ENCODE measurements at places on chromosomes 2 and 18. TPM values are rescaled to one million over a fixed set of nuclear protein-coding genes. Genes with fewer than 3 reads are reported as not detected.
A peak's percentile ranks its signal among the peaks of the same experiment; 100 is the strongest.

DNA sequence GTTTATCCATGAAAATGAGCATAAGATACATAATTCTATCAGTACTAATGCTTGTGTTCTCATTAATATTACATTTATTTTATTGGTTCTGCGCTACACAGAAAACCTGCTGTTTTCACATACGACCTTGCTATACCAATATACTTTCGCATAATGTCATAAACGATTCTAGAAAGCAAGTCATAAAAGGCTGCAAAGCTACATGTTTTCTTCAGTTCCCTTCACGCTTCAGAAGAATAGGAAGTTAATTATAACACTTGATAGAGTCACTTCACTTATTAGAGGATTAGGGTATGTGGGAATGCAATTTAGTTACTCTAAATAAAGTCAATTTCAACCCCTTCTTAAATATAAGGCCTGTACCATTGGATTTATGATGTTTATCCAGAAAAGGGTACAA lies 29.0 kb downstream of the PSME4 start:
- H3K4me1 ChIP-seq, result peaks cover 4% of the 10 kb centered on the region
- no peak for DNase-seq
- no peak overlapping the region for H3K4me3 ChIP-seq
- H3K36me3 ChIP-seq, result no peaks in the 10 kb centered on the region
- no peaks in the 10 kb centered on the region for H3K27me3 ChIP-seq
- H3K27ac ChIP-seq, result no peak overlapping the region

- H3K27me3 ChIP-seq, result no peaks in the 10 kb centered on the region
- no peaks in the 10 kb centered on the region for H3K36me3 ChIP-seq
- no peak overlapping the region for H3K4me3 ChIP-seq
- no peak overlapping the region for H3K27ac ChIP-seq
- no peaks in the 10 kb centered on the region for H3K4me1 ChIP-seq
- peak; percentile 28 for DNase-seq
Observed at GRCh38 chr2:109164739-109165221, 35.8 kb downstream of the SH3RF3 start.

DNA sequence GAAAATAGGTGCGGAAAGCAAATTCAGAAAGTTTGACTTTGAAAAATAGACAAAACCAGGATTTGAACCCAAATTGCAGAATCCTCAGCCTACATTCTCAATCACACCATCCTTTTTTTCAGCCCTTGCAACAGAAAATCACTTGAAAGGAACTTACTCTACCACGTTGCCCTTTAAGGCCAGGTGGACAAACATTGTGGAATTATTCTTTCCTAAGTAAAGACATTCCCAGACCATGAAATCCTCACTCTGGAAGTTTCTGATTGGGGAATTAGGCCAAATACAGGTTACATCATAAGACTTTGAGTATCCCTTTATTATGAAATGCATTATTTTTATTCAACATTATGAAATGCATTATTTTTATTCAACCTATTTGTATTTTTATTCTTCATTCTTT lies 259.4 kb downstream of the RAD51AP2 start:
- H3K4me1 ChIP-seq, result no peaks in the 10 kb centered on the region
- H3K27ac ChIP-seq, result no peak overlapping the region
- no peak for DNase-seq

DNA sequence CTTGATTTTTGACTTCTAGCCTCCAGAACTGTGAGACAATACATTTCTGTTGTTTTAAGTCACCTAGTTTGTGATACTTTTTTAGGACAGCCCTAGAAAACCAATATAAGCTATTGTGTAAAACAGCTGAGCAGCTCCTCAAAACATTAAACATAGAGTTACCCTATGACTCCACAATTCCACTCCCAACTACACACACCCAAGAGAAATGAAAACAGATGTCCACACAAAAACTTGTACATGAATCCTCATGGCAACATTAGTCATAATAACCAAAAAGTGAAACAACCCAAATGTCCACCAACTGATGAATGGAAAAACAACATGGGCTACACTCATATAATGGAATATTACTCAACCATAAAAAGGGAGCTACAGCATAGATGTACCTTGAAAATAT lies 32.6 kb downstream of the TNS1 start:
- H3K4me1 ChIP-seq, result peaks cover 16% of the 10 kb centered on the region
- H3K36me3 ChIP-seq, result no peaks in the 10 kb centered on the region
- no peaks in the 10 kb centered on the region for H3K27me3 ChIP-seq
- no peak overlapping the region for H3K4me3 ChIP-seq

GRCh38 chr18:62081248-62081647 lies 105.6 kb downstream of the PIGN start:
- no peak for DNase-seq
- no peak overlapping the region for H3K4me3 ChIP-seq
- H3K27me3 ChIP-seq, result no peaks in the 10 kb centered on the region
- H3K36me3 ChIP-seq, result peaks cover 10% of the 10 kb centered on the region
- H3K4me1 ChIP-seq, result no peaks in the 10 kb centered on the region

GRCh38 chr2:126645211-126645618 lies 10.7 kb upstream of the GYPC start:
- H3K4me3 ChIP-seq, result no peak overlapping the region
- no peak overlapping the region for H3K27ac ChIP-seq
- H3K27me3 ChIP-seq, result no peaks in the 10 kb centered on the region
- H3K36me3 ChIP-seq, result no peaks in the 10 kb centered on the region
- DNase-seq, result no peak

- no peaks in the 10 kb centered on the region for H3K4me1 ChIP-seq
- H3K27ac ChIP-seq, result no peak overlapping the region
Observed at GRCh38 chr2:122480501-122481243, 725.2 kb downstream of the TSN start.

- no peak overlapping the region for H3K27ac ChIP-seq
- no peak for DNase-seq
- peaks cover 3% of the 10 kb centered on the region for H3K4me1 ChIP-seq
- no peak overlapping the region for H3K4me3 ChIP-seq
- H3K36me3 ChIP-seq, result no peaks in the 10 kb centered on the region
Observed at GRCh38 chr2:176171351-176172006, 14.4 kb downstream of the HOXD3 start.

GRCh38 chr2:33365264-33365970 lies 111.0 kb upstream of the RASGRP3 start:
- H3K27ac ChIP-seq, result no peak overlapping the region
- H3K27me3 ChIP-seq, result no peaks in the 10 kb centered on the region
- H3K36me3 ChIP-seq, result no peaks in the 10 kb centered on the region
- H3K4me3 ChIP-seq, result no peak overlapping the region
- no peak for DNase-seq

- no peak overlapping the region for H3K27ac ChIP-seq
- H3K4me3 ChIP-seq, result peak overlapping the region; percentile 58
- H3K36me3 ChIP-seq, result no peaks in the 10 kb centered on the region
Observed at GRCh38 chr2:95346231-95346737, 49.1 kb downstream of the KCNIP3 start.

DNA sequence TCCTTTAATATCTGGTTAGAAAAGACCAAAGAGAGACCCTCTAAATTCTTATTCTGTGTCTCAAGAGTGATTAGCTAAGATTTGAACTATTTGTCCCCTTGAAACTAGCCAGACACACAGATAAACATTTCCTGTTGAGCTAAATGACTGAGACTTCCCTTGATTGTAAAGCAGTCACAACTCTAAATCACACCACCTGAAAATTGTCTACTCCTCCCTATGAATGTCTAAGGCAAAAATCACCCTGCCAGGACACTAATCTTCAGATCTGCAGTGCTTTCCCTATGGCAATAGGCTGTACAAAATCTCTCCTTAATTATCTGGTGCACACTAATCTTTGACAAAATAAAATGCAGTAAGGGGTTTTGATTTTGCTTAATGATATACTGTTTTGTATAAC lies 200.5 kb upstream of the GULP1 start:
- H3K36me3 ChIP-seq, result no peaks in the 10 kb centered on the region
- no peak overlapping the region for H3K27ac ChIP-seq
- H3K4me1 ChIP-seq, result no peaks in the 10 kb centered on the region
- no peak for DNase-seq

GRCh38 chr2:45816272-45816671 lies 164.8 kb downstream of the PRKCE start:
- H3K36me3 ChIP-seq, result no peaks in the 10 kb centered on the region
- DNase-seq, result peak; percentile 14
- no peaks in the 10 kb centered on the region for H3K27me3 ChIP-seq

DNA sequence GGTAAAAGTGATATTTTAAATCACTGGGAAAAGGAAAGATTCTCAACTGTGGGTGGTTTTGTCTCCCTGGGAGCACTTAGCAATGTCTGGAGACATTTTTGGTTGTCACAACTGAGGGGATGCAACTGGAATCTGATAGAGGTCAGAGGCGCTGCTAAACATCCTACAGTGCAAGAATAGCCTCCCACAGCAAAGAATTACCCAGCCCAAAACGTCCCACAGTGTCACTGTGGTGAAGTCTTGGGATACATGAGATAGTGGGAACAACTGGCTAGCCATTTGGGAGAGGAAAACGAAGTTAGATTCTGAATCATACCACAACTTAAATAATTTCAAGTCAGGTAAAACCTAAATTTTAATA lies 36.4 kb upstream of the NT5DC4 start:
- no peaks in the 10 kb centered on the region for H3K4me1 ChIP-seq
- DNase-seq, result no peak
- H3K4me3 ChIP-seq, result no peak overlapping the region

- no peak overlapping the region for H3K27ac ChIP-seq
- H3K4me1 ChIP-seq, result no peaks in the 10 kb centered on the region
- DNase-seq, result no peak
- H3K4me3 ChIP-seq, result no peak overlapping the region
- no peaks in the 10 kb centered on the region for H3K27me3 ChIP-seq
Observed at GRCh38 chr2:152766928-152767327, 48.5 kb downstream of the ARL6IP6 start.

DNA sequence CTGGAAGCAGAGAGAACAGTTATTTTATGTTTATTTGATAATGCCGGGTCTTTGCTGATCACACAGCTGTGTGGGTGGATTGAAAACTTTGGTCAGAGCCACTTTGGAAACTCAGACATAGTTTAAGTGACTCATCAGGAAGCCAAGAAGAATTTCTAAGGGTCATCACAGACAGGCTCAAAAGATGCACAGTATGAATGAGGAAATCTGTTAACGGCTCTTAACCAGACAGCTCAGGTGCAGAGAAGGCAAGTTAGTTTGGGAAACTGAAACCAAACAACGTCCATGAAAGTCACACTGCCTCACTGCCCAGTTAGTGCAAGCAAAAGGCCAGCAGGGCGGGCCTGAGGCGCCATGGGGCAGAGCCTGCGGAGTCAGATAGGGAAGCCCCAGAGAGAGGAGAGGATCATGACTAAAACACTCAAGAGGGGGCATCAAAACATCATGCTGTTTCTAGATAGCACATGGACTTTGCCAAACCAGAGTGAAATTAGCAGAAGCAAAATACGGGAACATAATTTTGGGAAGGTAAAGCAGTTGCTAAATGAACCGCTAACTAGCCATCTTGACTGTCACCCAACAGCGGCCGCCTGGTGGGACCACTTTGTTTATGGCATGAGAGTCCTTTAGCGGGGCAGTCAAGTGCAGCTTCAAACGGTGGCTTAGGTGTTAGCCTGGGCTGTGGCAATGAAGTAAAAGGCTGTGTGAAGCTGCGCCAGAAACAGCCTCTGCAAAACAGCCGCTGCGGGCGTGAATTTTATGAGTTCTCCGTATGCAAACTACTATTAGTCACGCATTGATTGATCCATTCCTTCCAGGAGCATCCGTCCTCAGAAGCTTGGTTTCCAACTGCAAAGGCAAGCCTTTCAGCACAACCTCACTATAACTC lies 101.2 kb downstream of the KCTD18 start:
- no peak overlapping the region for H3K4me3 ChIP-seq
- H3K4me1 ChIP-seq, result peaks cover 5% of the 10 kb centered on the region

GRCh38 chr2:71646028-71646427 lies 192.7 kb downstream of the DYSF start:
- H3K27me3 ChIP-seq, result no peaks in the 10 kb centered on the region
- no peak overlapping the region for H3K27ac ChIP-seq
- no peaks in the 10 kb centered on the region for H3K4me1 ChIP-seq
- peak; percentile 33 for DNase-seq
- no peak overlapping the region for H3K4me3 ChIP-seq
- H3K36me3 ChIP-seq, result no peaks in the 10 kb centered on the region

GRCh38 chr2:159455330-159455918 lies 160.9 kb downstream of the BAZ2B start:
- no peaks in the 10 kb centered on the region for H3K4me1 ChIP-seq
- no peak for DNase-seq
- H3K27ac ChIP-seq, result no peak overlapping the region
- H3K4me3 ChIP-seq, result no peak overlapping the region
- no peaks in the 10 kb centered on the region for H3K27me3 ChIP-seq

DNA sequence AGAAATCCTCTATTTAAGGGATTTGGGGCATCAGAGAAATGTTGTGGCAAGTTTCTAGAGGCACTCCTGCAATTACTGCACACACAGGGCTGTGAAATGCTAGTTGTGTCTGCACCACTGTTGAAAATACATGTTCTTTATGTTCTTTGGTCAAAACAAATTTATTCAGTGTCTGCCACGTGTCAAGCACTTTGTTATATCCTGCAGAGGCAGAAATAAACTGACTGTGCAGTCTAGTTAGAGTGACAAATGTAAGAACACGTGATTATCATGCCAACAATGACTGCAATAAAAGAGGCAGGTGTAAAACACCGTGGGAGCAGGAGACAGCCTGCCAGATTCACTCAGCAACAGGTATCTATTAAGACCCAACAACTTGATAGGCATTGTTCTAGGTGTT lies 423.3 kb downstream of the LRP1B start:
- no peak for DNase-seq
- H3K36me3 ChIP-seq, result no peaks in the 10 kb centered on the region
- no peaks in the 10 kb centered on the region for H3K4me1 ChIP-seq
- H3K4me3 ChIP-seq, result no peak overlapping the region
- H3K27me3 ChIP-seq, result no peaks in the 10 kb centered on the region

- H3K4me1 ChIP-seq, result no peaks in the 10 kb centered on the region
- no peaks in the 10 kb centered on the region for H3K27me3 ChIP-seq
- H3K36me3 ChIP-seq, result no peaks in the 10 kb centered on the region
- H3K4me3 ChIP-seq, result no peak overlapping the region
- peak; percentile 49 for DNase-seq
Observed at GRCh38 chr2:239275847-239276831, 124.7 kb downstream of the HDAC4 start.

GRCh38 chr2:239300871-239301735 lies 99.7 kb downstream of the HDAC4 start:
- peak; percentile 9 for DNase-seq
- H3K36me3 ChIP-seq, result no peaks in the 10 kb centered on the region
- no peaks in the 10 kb centered on the region for H3K27me3 ChIP-seq
- no peak overlapping the region for H3K4me3 ChIP-seq

Gene CDH19
- polyA plus RNA-seq, result 0.30 TPM

Gene OTX1
- 0.15 TPM for polyA plus RNA-seq

Gene HOXD13
- not detected for polyA plus RNA-seq

Gene DSG1
- 0.05 TPM for polyA plus RNA-seq

Gene NEURL3
- polyA plus RNA-seq, result 73.5 TPM

Gene PROKR1
- polyA plus RNA-seq, result 0.04 TPM

Gene SCYGR6
- not detected for polyA plus RNA-seq

Gene NEU4
- polyA plus RNA-seq, result 0.42 TPM

Gene KRTCAP3
- polyA plus RNA-seq, result 33.0 TPM

Gene CDH7
- not detected for polyA plus RNA-seq

Gene CCDC178
- polyA plus RNA-seq, result 0.11 TPM

Gene GNAL
- 0.70 TPM for polyA plus RNA-seq

Gene CFAP65
- 0.38 TPM for polyA plus RNA-seq

Data from pancreas (tissue), 10 donors.